ENCODE measurements at places on chromosomes 13 and 19.

GRCh38 chr13:32949820-32950219, 66.4 kb upstream of the KL start:
- DNase-seq: no peak

- no peak for DNase-seq
Observed at GRCh38 chr19:29761575-29762232, 46.6 kb upstream of the C19orf12 start.

DNA sequence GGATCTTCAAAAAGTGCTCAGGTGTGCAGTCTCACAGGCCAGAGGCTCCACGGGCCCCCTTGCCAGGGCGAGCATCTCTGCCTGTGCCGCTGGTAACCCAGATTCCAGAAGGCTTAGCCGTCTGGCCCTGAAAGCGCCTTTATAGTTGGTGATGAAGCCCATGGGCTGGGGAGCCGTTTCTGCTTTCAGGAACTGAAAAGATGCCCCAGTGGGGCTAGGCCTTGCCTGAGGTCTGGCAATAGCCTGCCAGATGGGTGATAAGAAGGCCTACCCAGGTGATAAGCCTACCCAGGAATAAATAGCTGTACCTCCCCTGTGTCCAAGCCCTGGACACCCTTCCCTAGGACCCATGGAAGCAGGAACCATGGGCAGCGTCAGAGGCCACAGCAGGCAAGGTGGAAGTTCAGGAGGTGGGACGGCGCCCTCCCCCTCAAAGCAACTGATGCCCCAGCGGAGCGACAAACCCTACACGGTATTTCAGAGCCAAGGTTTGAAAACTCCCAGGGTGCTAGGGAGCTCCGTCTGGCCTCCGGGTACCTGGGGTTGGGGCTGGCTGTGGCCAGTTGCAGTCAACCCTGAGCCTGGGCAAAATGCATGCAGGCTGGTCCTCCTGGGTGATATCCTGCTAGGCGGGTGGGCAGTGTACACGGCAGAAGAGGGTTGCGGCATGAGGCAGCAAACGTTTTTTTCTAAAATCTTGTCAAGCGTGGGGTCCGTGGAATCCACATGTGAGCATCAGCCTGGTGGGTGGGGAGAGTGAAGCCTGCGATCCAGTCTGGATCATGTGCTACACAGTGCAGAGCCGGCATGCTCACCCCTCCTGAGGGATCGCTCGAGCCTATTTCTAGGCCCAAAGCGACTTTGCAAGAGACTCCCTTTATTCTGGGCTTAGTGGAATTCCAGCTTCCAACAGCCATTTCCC, 45.3 kb downstream of the ACTN4 start:
- DNase-seq: no peak

- DNase-seq: no peak
Observed at GRCh38 chr13:98781045-98781444, 28.6 kb upstream of the SLC15A1 start.

DNA sequence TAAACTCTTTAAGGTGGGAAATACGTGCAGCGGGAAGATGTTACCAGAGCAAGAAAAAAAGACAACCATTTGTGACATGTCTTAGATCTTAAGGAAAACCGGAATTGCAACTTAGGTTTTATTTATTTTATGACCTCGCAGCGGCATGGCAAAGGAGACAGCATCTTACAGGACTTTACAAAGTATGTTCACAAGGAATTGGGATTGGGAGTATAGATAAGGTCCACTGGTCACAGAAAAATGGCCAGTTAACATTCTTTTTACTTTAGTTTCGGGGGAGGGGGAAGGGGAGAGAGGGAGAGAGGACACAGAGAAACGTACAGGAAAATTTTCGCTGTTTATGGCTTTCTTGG, 104.5 kb upstream of the DIAPH3 start:
- DNase-seq: no peak

DNA sequence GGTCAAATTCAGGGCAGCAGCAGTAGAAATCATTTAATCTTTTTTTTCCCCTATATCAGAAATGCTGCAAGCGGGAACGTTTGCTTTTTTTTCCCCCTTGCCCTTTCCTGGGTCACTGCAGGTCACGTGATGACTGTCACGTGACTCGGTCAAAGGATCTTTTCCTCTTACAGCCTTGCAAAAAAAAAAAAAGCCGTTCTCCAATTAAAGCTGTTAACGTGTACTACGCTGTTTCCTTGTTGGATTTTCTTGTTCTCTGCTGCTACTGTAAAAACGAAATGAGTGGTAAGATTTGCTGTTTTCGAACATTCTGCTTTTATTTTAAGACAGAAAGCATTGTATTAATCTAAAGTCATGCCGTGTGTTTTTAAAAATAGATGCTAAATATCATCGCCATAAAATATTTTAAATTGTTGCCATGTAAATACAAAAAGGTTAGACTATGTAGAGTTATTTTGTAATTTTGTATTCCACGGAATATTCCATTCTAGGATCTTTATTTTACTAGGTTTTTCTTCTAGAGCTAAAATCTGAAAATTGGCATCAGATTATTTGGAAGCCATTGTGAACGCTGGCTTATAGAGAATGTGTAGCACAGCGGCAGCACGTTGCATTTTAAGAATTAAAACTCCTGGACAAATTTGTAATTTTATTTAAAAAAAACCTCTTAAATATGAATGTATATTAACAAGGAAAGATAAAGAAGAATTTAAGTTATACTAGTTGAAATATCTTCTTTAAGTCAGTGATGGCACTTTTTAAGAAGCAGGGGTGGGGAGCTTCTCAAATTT, 109.8 kb upstream of the MLNR start:
- peak; percentile 57 for DNase-seq

DNA sequence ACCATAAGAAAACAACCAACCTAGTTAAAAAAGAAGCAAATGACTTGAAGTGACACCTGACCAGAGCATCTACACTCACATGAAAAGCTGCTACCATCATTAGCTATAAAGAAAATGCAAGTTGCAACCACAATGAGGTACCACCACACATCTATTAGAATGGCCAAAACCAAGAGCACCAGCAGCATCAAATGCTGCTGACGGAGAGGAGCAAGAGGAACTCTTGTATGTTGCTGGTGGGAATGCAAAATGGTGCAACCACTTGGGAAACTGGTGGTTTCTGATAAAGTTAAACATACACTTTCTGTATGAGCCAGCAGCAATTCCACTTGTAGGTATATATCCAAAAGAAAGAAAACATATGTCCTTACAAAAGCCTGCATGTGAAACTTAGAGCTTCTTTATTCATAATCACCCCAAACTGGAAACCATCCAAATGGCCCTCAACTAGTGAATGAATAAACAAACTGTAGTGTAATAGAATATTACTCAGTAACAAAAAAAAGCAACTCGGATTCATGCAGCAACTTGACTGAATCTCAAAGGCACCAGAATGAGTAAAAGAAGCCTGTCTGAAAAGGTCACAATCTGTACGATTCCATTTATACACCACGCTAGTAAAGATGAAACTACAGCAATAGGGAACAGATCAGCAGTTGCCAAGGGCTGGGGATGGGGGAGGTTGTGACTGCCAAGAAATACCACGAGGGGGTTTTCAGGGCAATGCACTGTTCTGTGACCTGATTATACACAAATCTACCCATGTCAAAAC, 60.9 kb upstream of the RANBP3 start:
- no peak for DNase-seq

DNA sequence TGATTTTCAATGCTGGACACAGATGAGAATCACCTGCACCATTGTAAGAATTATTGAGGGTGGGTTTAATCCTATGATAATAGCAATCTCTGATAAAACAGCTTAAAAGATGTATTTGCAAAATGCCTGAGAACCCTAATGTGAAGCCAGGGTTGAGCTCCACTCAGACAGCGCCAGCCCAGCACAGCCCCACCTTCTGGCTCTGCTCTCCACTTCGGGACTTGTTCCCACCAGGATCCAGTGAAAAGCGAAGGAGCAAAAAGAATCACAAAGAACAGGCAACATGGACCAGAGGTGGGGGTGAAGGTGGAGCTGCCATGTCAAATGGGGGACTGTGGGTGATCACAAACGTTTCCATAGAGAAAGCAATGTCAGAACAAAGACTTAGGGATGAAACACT, 18.6 kb upstream of the ZNF816 start:
- DNase-seq: no peak

DNA sequence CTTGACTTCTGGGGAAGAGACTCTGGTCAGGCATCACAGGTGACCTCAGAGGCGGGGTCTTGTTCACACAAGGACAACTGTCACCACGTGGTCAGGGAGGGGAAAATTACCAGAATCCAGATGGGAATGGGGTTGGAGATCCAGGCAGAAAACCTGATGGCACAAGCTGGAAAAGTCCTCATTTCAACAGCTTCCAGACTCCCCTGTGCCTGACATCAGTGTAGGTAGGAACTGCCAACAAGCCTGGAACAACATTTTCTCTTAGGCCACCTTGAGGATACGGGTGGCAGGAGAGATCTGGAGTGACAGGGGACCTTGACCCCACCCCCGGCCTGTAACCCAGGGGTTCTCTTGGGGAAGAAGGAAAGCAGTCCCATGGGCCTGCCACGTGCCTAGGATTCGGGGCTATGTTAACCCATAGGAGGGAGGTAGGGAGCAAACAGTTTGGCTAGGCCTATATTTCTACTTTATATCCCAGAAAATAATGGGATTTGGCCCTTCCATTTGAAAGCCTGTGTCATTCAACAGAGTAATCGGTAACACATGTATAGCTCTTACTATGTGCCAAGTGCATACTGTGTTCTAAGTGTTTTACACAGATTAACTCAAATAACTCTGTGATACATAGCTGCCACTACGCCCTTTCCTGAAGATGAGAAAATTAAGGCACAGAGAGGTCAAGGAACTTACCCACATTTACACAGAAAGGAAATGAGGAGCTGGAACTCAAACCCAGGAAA, 44.9 kb upstream of the C13orf42 start:
- DNase-seq: no peak

- DNase-seq: no peak
Observed at GRCh38 chr13:25927932-25928331, 123.9 kb downstream of the SHISA2 start.

DNA sequence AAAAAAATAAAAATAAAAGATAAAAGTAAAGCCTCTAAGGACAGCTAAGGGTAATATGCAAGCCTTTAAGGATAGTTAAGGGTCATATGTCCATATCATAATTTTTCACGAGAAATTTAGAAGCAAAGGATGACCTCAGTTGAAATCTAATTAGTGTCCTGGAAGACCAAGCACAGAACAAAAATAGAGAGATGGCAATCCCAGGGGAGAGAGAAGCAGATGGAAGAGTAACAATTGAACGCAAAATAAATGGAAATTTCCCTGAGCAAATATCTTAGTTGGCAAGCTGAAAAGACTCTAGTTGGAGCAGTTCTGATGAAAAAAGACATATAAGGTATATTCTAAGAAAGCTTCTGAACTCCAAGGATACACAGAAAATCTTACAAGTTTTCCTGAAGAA, 275.4 kb downstream of the NALCN start:
- no peak for DNase-seq

GRCh38 chr19:5974721-5975387, 3.1 kb downstream of the RANBP3 start:
- DNase-seq: no peak

GRCh38 chr19:35784503-35785338, 9.4 kb downstream of the ARHGAP33 start:
- DNase-seq: no peak

GRCh38 chr13:51849145-51850101, 4.4 kb upstream of the TMEM272 start:
- peak; percentile 30 for DNase-seq

Measured in stimulated activated CD8-positive, alpha-beta memory T cell treated with anti-CD3 and anti-CD28 coated beads, Interleukin-4, amount 100 ng/mL, for 24 hours (primary cell).